ENCODE measurements at places on chromosomes 2 and 18.

GRCh38 chr2:170505631-170506275 lies 209.4 kb upstream of the SP5 start:
- no peak for DNase-seq

DNA sequence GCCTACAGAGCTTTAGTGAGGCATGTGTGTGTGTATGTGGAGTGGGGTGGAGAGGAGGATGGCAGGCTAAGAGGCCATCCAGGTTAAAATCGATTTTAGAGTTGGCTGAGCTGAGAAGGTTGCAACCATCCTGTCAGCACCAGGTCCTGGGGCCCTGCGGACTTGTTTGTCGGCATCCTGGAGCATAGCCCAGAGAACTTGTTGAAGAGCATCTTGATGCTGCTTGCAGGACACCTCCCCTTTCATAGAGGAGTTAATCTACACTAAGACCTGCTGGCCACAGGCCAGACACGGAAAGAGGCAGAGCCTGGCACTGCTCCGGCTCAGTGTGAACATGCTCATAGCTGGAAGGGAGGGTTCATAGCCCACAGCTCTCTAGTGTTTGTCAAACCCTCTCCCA lies 72.1 kb upstream of the RGPD5 start:
- DNase-seq, result no peak

DNA sequence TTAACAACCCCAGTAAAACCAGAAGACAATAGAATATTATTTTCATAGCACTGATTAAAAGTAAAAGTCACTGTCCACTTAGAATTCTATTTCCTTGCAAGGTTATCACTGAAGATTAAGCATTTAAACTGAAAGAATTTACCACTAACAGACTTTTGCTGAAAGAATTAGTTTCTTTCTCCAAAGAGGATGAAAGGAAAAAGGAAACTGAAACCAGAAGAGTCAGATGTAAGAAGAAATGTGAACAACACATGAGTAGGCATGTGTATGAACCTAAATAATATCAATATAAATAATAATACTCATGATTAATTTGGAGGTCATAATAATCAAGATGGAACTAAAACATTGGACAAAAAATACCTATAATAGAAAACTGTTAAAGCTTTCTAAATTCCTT lies 82.4 kb upstream of the KLHL29 start:
- no peak for DNase-seq

DNA sequence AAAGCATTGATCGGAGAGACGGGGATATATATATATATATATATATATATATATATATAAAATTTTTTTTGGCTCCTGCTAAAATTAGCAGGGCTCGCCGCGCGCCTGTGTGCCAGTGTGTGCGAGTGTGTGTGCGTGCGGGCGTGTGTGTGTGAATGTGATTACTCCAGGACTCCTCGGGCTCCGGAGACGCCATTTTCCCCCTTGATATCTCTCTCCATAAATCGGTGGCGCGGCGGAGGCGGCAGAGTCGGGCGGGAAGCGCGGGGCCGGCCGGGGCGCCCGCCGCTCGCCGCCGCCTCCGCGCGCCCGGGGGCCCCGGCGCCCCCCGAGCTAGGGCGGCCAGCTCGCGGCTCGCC lies 795 bp upstream of the SETBP1 start:
- DNase-seq, result no peak

DNA sequence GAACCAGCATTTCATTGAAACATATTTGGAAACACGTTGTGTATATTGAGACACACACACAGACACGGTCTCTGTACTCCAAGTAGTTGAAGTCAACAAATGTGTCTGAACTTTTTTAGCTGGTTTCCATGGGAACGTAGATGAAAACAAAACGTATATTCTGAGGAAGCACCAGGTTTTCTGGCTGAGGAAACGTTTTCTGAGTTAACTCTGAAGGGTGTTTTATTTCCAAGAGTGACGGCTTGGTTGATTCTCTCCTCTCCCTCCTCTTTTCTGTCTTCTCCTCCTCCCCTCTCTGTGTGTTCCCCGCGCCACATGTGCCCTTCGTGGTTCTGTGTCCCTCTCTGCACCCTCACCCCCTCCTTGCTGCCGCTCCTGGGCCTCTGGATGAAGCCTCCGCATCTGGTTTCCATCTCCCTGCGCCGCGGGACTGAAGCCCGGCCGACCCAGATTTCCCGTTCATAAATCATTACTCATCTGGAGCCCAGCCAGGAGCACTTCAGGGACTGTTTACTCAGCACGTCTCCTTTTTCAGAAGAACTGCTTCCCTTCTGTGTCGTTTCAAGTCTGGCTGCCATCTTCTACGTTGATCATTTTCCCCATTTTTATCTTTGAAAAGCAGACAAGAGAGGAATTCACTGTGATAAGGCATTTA lies 122.7 kb downstream of the COL6A3 start:
- no peak for DNase-seq

- no peak for DNase-seq
These were observed 33.5 kb upstream of the PXDN start for GRCh38 chr2:1777781-1778180.

DNA sequence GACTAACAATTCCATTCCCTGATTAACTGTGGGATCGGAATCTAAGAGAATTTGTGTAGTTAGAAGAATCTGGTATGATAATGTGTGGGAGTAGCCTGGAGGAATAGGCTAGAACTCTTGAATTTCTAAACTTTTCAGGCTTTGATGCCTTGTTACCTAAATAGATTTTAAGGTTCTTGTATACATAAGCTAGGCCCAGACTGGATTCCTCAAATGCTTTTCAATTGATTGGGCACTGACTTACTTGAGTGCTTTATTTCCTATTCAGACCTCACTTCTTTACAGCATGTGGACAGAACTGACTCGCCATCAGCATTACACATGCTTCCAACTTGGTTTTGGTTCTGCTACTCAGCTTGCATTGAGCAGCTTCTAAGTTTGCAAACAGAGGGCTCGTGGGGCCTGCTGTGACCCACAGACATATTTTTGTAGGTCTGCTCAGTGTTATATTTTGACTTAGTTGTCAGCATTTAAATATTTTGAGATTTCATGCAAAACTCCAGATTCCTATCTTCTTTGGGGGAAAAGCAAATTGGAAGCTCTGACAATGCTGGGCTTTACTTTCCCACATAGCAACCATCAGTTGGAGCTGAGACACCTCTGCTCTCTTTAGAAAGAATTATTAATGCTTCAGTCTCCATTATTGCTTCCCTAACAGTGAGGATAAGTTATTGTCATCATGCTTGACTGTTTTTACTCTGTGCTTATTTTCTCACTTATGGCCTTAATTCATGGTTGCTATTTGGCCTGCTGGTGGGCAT lies 5.7 kb downstream of the PARD3B start:
- no peak for DNase-seq

- peak; percentile 16 for DNase-seq
These were observed 213.9 kb downstream of the TFCP2L1 start for GRCh38 chr2:121071034-121071504.

DNA sequence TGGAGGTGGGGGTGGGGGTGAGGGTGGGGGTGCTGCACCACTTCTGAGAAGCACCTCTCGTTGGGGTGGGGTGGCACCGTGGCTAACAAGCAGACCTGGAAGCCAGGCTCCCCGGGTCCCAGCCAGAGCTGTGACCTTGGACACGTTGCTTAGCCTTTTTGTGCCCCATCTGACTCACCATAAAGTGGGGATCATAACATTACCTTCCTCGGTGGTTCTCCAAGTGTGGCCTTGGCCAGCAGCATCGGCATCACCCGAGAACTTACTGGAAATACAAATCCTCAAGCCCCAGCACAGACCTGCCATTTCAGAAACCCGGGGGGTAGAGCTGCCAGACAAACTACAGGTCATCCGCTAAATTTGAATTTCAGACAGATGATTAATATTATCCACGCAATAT lies 58.7 kb upstream of the SLC66A3 start:
- DNase-seq, result no peak

- DNase-seq, result no peak
These were observed 249.5 kb upstream of the FN1 start for GRCh38 chr2:215685238-215685990.

- no peak for DNase-seq
These were observed 166.2 kb downstream of the TDRD15 start for GRCh38 chr2:21289989-21290388.

- DNase-seq, result no peak
These were observed 1.0 kb downstream of the LIMS1 start for GRCh38 chr2:108535357-108535631.

DNA sequence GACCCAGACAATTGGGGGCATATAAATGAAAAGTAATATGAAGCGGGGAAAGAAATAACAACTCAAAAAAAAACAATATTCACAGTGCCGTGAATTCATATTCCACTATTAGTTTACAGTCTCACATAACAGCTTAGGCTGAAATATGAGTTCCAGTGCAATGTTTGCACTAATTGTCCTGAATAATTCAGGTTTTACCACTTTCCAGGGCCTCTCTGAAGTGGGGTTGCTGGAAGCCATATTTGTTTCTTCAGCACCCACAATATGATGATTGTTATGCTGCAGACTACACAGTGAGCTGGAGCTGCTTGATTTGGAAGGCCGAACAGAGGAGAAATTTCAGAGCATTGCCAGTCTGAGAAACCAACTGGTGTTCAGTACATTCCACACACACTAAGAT lies 894.5 kb upstream of the ACVR2A start:
- DNase-seq, result no peak

GRCh38 chr2:193695367-193695766 lies 1500.6 kb upstream of the TMEFF2 start:
- DNase-seq, result peak; percentile 1
